Activated T-helper 2 cell treated with anti-CD3 and anti-CD28 coated beads, Interferon-gamma antibody, Interleukin-2, Interleukin-4, amounts not matched to agents 10 μg/mL and 5 μg/mL and 100 μg/mL, durations not matched to agents 14 hours and 24 hours and 36 hours (primary cell): ENCODE measurements at places on chromosomes 4 and X.

- H3K36me3 ChIP-seq = peaks cover 49% of the 10 kb centered on the region
- peaks cover 38% of the 10 kb centered on the region for H3K4me1 ChIP-seq
- no peak overlapping the region for H3K4me3 ChIP-seq
- H3K27me3 ChIP-seq = no peaks in the 10 kb centered on the region
Measured at GRCh38 chr4:108129196-108129595, 39.5 kb downstream of the LEF1 start.

DNA sequence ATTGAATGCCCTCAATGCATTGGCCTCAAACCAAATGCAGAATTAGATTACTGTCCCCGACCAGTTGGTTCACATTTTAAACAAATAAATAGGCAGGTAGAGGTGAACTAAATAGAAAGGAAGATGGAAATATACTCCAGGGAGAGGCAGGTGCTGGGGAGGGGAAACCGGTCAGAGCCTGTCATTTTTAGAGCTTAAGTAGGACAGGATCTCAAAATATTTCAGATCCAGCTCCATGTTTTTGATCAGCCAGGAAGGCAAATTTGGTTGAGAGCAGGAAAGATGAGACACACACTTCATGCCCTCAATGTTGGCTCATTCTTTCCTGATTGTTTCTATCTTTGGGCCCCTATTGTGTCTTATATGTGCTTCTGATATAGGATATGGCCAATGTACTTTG lies 206.7 kb downstream of the SHROOM3 start:
- H3K4me1 ChIP-seq = no peaks in the 10 kb centered on the region
- DNase-seq = no peak
- H3K27ac ChIP-seq = no peak overlapping the region
- H3K27me3 ChIP-seq = peaks cover 6% of the 10 kb centered on the region
- H3K4me3 ChIP-seq = no peak overlapping the region

DNA sequence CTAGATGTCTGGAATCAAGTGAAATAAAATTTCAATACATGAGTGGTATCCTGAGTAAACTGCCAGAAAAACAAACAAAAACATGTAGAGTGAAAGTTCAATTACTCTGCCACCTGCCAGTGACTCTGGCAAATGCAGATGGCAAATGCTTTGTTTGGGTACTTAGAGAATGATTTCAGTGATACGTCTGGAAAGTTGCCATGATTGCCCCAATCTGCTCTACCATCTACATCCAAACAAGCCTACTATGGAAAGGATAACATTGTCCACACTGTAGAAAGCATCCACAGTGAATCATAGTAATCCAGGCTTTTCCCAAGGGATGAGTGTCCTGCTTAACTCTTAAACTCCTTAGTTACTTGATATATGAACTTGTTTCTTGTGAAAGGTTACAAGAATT lies 3.4 kb downstream of the SPATA4 start:
- H3K4me1 ChIP-seq = peaks cover 28% of the 10 kb centered on the region
- H3K4me3 ChIP-seq = no peak overlapping the region
- H3K36me3 ChIP-seq = peaks cover 3% of the 10 kb centered on the region

GRCh38 chr4:148171596-148171995 lies 270.6 kb downstream of the NR3C2 start:
- no peaks in the 10 kb centered on the region for H3K27me3 ChIP-seq
- H3K4me1 ChIP-seq = peaks cover 2% of the 10 kb centered on the region
- no peak overlapping the region for H3K4me3 ChIP-seq
- DNase-seq = no peak

DNA sequence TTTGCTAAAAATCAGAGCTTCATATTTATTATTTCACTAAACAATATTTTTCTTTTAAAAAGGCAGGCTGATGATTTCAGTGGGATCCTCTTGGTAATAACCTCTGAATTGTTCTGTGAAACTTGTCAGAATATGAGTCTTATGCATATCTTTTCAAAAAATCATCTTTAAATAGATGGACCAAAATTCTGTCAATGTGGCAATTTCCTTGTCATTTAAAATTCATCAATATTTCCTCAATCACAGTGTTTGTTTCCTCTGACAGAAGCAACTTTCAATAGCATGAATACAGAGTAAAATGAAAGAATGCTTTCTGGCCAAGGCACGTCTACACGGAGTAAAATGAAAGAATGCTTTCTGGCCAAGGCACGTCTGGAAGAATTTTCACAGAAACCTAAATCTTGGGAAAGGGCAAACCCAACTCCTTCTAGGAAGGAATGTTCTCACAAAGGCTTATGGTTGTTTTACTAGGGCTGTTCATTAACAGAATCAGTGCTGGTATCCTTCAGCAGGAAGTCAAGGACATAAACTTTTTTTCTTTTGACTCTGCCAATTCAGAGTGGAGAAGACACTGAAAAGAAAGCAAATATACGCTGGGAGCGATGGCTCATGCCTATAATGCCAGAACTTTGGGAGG lies 99.0 kb upstream of the GPR34 start:
- H3K4me3 ChIP-seq = no peak overlapping the region
- no peak for DNase-seq
- no peaks in the 10 kb centered on the region for H3K27me3 ChIP-seq
- H3K36me3 ChIP-seq = peaks cover 4% of the 10 kb centered on the region
- H3K4me1 ChIP-seq = no peaks in the 10 kb centered on the region

DNA sequence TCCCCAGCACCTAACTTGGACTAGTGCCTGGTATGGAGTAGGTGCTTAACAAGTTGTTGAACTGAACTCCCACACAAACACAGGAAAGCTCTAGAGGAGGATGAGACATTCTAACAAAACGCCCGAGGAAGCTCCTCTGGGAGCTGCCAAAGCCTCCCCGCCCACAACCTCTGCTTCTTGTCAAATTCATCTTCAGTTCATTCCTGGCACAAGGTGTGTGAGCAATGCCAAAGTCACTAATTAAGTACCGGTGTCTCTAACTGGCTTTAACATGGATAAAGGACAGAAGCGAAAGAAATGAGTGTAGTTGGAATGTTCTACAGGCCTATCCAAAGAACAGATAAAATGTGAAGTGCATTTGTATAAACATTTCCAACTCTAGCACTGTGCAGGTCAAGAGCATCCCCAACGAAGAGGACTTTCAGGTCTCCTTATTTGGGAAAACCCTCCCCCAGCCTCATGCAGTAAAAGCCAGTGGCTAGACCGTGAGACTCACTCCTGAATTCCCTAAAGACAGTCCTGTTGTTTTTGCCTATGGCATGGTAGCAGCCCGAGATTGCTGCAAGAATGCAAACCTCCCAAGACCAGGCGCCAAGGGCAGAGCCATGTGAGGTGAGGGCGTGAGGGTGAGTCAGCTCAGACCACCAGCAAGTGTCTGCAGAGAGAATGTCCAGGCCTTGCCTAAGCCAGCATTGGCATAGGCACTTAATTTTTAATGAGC lies 72.2 kb upstream of the KLF3 start:
- H3K4me1 ChIP-seq = no peaks in the 10 kb centered on the region
- H3K4me3 ChIP-seq = no peak overlapping the region
- peaks cover 3% of the 10 kb centered on the region for H3K27me3 ChIP-seq
- no peak overlapping the region for H3K27ac ChIP-seq

DNA sequence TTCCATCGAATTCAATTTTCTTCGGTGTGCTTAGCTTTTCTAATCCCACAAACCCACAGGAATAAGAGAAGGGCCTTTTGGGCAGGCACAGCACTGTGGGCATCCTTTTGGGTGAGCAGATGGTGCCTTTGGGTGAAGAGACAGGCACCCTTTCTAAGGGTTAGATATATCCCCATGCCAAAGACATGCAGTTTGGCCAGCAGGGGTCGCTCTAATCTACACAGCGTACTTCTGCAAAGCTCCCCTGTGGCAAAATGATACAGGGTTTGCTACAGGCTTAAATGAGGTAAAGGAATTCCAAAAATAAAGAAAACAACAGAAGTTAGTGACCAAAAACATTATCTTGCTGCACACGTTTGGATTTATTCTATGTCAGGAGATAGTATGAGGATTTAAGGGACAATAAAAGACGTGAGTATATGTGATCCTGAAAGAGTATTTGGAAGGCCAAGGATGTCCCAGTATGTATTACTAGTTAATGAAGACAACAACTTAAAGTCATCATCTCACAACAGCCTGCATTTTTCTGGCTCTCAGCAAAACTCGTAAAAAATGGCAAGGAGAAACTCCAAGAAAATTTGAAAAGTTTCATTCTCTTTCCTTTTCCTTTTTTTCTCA lies 49.5 kb downstream of the PHEX start:
- DNase-seq = no peak
- H3K4me1 ChIP-seq = peaks cover 6% of the 10 kb centered on the region
- H3K27me3 ChIP-seq = no peaks in the 10 kb centered on the region
- H3K27ac ChIP-seq = no peak overlapping the region
- no peak overlapping the region for H3K4me3 ChIP-seq
- H3K36me3 ChIP-seq = peaks cover 5% of the 10 kb centered on the region

- no peak for DNase-seq
- no peaks in the 10 kb centered on the region for H3K27me3 ChIP-seq
- no peaks in the 10 kb centered on the region for H3K4me1 ChIP-seq
- H3K27ac ChIP-seq = no peak overlapping the region
Measured at GRCh38 chr4:13903061-13903460, 275.5 kb upstream of the BOD1L1 start.

DNA sequence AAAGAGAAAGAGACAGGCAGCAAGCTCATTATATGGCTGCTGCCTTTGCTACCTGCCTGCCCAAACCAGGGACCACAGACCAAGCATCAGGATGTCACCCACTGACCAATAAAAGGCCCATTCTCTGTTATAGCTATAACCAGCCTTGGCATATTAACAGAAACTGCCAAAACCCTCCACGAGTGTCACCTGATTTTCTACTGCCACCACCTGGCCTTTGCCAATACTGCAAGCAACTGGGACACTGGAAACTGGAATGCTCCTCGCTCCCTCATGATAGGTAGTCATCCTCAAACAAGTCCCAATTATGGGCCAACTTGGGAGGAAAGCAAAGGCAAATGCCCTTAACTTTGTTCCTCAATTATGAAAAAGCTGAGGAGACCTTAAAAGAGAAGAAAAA lies 76.0 kb downstream of the SPIN4 start:
- no peak overlapping the region for H3K27ac ChIP-seq
- no peaks in the 10 kb centered on the region for H3K36me3 ChIP-seq
- DNase-seq = no peak
- no peaks in the 10 kb centered on the region for H3K27me3 ChIP-seq
- no peaks in the 10 kb centered on the region for H3K4me1 ChIP-seq

- no peaks in the 10 kb centered on the region for H3K4me1 ChIP-seq
- no peaks in the 10 kb centered on the region for H3K36me3 ChIP-seq
- no peak overlapping the region for H3K27ac ChIP-seq
- DNase-seq = no peak
Measured at GRCh38 chr4:155322782-155323181, 54.0 kb downstream of the MAP9 start.

DNA sequence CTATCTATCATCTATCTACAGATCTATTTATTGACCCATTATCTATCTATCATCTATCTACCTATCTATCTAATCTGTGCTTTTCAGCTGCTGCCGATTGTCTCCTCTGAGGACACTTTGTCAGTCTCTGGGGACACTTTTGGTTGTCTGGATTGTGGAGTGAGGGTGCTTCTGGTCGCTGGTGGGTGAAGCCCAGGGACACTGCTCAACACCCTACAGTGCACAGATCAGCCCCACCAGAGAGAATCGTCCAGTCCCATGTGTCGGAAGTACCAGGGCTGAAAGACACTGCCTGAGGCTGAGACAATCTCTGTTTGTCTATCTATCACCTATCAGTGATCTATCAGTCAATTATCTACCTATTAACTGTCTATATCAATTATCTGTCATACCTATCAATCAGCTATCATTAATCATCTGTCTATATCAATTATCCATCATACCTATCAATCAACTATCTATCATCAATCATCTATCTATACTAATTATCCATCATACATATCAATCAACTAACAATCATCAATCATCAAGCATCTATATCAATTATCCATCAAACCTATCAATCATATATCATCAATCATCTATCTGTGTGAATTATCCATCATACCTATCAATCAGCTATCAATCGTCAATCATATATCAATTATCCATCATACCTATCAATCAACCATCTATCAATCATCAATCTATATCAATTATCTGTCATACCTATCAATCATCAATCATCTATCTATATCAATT lies 70.0 kb upstream of the PPP2R3B start:
- no peaks in the 10 kb centered on the region for H3K36me3 ChIP-seq
- DNase-seq = no peak
- no peak overlapping the region for H3K4me3 ChIP-seq

DNA sequence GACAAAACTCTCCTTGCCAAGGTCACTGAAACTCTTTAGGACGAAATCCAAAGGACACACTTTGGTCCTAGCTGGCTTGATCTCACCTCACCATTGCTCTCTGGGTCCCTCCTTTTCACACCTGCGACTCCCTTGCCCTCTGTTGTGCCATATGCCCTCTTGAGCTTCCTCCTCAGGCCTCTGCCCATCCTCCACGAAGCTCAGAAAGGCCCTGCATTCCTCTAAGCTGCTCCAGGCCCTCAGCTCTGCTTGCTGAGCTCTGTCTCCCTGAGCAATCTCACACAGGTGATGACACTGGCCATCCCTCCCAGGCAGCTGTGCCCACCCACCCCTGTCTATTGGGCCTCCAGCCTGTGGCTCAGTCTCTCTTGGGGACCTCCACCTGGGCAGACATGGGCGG lies 10.1 kb upstream of the AFAP1 start:
- no peak overlapping the region for H3K27ac ChIP-seq
- peaks cover 10% of the 10 kb centered on the region for H3K4me1 ChIP-seq
- DNase-seq = no peak
- H3K4me3 ChIP-seq = no peak overlapping the region
- H3K27me3 ChIP-seq = no peaks in the 10 kb centered on the region
- H3K36me3 ChIP-seq = no peaks in the 10 kb centered on the region

GRCh38 chr4:173014836-173015235 lies 153.8 kb upstream of the GALNT7 start:
- H3K27me3 ChIP-seq = peaks cover 17% of the 10 kb centered on the region
- H3K27ac ChIP-seq = no peak overlapping the region
- H3K4me3 ChIP-seq = no peak overlapping the region
- no peaks in the 10 kb centered on the region for H3K36me3 ChIP-seq
- no peak for DNase-seq
- H3K4me1 ChIP-seq = no peaks in the 10 kb centered on the region
